Activated CD4-positive, alpha-beta memory T cell treated with anti-CD3 and anti-CD28 coated beads for 36 hours (primary cell): ENCODE measurements at places on chromosomes 3 and 15.
A peak's percentile ranks its signal among the peaks of the same experiment; 100 is the strongest.

DNA sequence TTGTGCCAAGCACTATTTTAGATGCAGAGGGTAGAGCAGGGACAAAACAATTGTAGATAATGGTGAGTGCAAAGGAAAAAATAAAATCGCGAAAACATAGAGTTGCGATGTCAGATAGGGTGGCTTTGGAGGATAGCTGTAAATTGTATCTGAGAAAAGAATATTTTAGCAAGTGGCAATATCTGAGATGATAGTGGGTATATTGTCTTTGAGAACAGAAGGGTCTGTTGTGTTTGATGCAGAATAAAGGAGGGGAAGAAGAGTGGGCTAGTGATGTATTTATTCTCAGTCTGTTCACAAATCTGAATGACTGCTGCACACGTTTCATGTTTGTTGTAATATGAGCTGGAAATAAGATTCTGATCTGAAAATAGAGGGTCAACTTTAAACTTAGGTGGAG is 396.8 kb downstream of the CADM2 start:
- no peaks in the 10 kb centered on the region for H3K27me3 ChIP-seq
- DNase-seq = no peak
- no peaks in the 10 kb centered on the region for H3K4me1 ChIP-seq
- no peak overlapping the region for H3K27ac ChIP-seq

GRCh38 chr3:154778057-154778456 is 302.1 kb upstream of the MME start:
- no peaks in the 10 kb centered on the region for H3K4me1 ChIP-seq
- no peak overlapping the region for H3K4me3 ChIP-seq
- DNase-seq = no peak
- no peaks in the 10 kb centered on the region for H3K27me3 ChIP-seq
- no peak overlapping the region for H3K27ac ChIP-seq

GRCh38 chr3:11637901-11638458 is 5.7 kb downstream of the VGLL4 start:
- H3K27me3 ChIP-seq = no peaks in the 10 kb centered on the region
- no peak overlapping the region for H3K27ac ChIP-seq
- peaks cover 61% of the 10 kb centered on the region for H3K4me1 ChIP-seq

GRCh38 chr3:39088889-39089288 is 18.5 kb downstream of the GORASP1 start:
- no peaks in the 10 kb centered on the region for H3K27me3 ChIP-seq
- H3K27ac ChIP-seq = no peak overlapping the region
- DNase-seq = no peak
- H3K4me3 ChIP-seq = no peak overlapping the region

- H3K27ac ChIP-seq = no peak overlapping the region
- no peak overlapping the region for H3K4me3 ChIP-seq
- DNase-seq = no peak
- H3K36me3 ChIP-seq = no peaks in the 10 kb centered on the region
- peaks cover 11% of the 10 kb centered on the region for H3K27me3 ChIP-seq
These were observed 382.5 kb upstream of the C2CD4B start for GRCh38 chr15:62547584-62547983.

DNA sequence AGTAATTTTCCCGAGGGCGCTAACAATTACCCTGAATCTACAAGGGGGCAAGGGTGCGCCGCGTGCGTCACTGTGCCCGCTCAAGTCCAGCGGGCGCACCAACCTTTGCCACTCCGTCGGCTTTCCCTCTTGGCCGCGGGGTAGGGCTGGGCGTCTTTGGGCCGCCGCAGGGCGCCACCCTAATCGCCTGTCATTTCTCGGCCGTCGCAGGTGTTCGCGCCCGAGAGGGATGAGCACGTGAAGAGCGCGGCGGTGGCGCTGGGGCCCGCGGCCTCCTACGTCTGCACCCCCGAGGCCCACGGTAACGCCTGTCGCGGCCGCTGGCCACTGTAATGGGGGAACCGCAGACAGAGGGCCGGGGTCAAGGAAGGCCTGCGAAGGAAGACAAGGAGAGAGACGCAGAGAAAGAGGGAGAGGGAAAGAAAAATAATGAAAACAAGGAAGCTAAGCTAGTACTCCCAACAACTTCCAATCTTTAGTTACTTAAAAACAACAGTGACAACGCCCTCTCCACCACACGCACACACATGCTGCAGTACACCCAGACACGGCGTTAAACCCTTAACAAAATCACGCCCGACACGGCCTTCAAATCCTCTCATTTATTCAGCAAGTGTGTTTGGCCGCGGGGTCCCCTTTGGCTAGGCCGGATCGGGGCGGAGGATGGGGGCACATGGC is 3.8 kb downstream of the SKOR1 start:
- H3K4me3 ChIP-seq = no peak overlapping the region
- H3K27ac ChIP-seq = no peak overlapping the region
- no peaks in the 10 kb centered on the region for H3K36me3 ChIP-seq
- H3K27me3 ChIP-seq = peaks cover 72% of the 10 kb centered on the region

GRCh38 chr3:70740872-70741271 is 428.4 kb upstream of the MDFIC2 start:
- DNase-seq = no peak
- H3K4me3 ChIP-seq = no peak overlapping the region
- no peaks in the 10 kb centered on the region for H3K4me1 ChIP-seq
- peaks cover 2% of the 10 kb centered on the region for H3K27me3 ChIP-seq
- no peak overlapping the region for H3K27ac ChIP-seq
- H3K36me3 ChIP-seq = no peaks in the 10 kb centered on the region

- H3K36me3 ChIP-seq = peaks cover 34% of the 10 kb centered on the region
- peak overlapping the region; percentile 91 for H3K27ac ChIP-seq
- H3K27me3 ChIP-seq = no peaks in the 10 kb centered on the region
- peak overlapping the region; percentile 93 for H3K4me3 ChIP-seq
- DNase-seq = no peak
These were observed 729 bp upstream of the ZBTB11 start for GRCh38 chr3:101677436-101678286.

GRCh38 chr15:50380089-50380488 is 25.1 kb upstream of the GABPB1 start:
- DNase-seq = no peak
- no peak overlapping the region for H3K4me3 ChIP-seq
- H3K4me1 ChIP-seq = peaks cover 17% of the 10 kb centered on the region
- H3K27ac ChIP-seq = no peak overlapping the region

DNA sequence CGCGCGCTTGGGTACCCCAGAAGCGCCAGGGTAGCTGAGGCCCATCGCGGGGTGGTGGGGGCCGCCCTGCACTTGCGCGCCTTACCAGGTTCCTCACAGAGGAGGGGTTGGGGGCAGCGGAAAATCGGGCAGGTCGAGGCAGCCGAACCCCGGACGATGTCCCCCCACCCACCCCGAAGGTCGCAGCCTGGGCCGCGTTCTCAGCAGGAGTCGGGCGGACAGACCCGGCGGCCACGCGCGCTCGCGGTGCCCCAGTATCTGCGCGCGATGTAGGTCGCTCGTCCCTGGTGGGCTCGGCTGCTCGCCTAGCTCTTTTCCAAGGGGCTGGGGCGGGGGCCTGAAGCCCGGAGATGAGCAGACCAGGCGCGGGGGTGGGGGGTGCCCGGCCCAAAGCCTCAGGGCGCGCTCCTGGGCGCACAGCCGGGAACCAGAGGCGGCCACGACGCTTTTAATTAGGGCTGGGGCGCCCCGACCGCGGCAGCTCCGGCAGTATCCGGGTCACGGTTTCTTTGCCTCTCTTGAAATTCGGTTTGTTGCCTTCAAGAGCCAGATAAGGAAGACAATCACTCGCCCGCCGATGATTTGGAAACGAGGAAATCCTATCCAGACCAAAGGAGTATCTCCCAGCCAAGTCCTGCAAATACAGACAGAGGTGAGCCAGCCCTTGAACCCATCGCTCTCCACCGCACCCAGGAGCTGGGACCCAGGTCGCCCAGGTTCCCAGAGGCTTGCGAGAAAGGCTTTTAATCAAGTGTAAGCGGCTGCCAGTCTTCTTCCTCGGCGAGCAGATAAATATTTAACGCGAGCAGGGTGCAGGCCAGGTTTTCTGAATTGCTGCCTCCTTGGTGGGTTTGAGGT is 4.6 kb downstream of the SKOR1 start:
- H3K36me3 ChIP-seq = no peaks in the 10 kb centered on the region
- H3K4me1 ChIP-seq = peaks cover 43% of the 10 kb centered on the region
- H3K27ac ChIP-seq = no peak overlapping the region
- DNase-seq = no peak
- peaks cover 72% of the 10 kb centered on the region for H3K27me3 ChIP-seq

DNA sequence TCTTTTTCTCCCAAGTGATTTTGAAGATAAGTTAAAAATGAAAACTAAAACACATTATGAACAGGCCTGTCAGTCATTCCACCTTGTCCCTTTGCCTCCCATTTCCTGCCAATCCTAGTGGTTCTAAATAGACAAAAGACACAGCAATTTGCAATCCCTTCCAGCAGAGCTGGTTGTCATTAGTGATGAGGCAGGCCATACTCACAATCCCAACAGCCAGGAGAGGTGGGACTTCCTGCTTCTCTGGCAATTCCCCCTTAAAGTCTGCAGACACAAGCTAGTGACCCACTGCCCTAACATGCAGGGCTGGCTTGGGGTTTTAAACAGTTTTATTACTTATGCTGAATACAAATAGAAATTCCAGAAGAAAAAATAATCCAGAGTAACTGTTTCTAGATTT is 38.4 kb upstream of the RBP1 start:
- no peaks in the 10 kb centered on the region for H3K4me1 ChIP-seq
- no peak for DNase-seq

GRCh38 chr3:171135549-171135948 is 109.0 kb upstream of the SLC2A2 start:
- DNase-seq = no peak
- no peaks in the 10 kb centered on the region for H3K27me3 ChIP-seq
- peaks cover 24% of the 10 kb centered on the region for H3K36me3 ChIP-seq
- H3K4me3 ChIP-seq = no peak overlapping the region
- no peak overlapping the region for H3K27ac ChIP-seq
- no peaks in the 10 kb centered on the region for H3K4me1 ChIP-seq

GRCh38 chr15:67944010-67944641 is 104.3 kb upstream of the RNU6-1 start:
- no peak overlapping the region for H3K27ac ChIP-seq
- H3K27me3 ChIP-seq = peaks cover 2% of the 10 kb centered on the region

DNA sequence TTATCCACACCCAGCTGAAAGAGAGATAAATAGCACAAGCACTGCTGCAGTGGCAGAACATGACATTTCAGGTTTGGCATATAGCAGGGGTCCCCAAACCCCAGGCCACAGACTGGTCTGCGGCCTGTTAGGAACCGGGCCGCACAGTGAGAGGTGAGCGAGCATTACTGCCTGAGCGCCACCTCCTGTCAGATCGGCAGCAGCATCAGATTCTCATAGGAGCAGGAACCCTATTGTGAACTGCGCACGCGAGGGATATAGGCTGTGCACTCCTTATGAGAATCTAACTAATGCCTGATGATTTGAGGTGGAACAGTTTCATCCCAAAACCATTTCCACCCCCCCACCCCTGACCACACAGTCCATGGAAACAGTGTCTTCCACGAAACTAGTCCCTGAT is 54.6 kb downstream of the CCR4 start:
- H3K4me3 ChIP-seq = no peak overlapping the region
- peak overlapping the region; percentile 86 for H3K27ac ChIP-seq
- H3K27me3 ChIP-seq = no peaks in the 10 kb centered on the region
- H3K36me3 ChIP-seq = peaks cover 42% of the 10 kb centered on the region

DNA sequence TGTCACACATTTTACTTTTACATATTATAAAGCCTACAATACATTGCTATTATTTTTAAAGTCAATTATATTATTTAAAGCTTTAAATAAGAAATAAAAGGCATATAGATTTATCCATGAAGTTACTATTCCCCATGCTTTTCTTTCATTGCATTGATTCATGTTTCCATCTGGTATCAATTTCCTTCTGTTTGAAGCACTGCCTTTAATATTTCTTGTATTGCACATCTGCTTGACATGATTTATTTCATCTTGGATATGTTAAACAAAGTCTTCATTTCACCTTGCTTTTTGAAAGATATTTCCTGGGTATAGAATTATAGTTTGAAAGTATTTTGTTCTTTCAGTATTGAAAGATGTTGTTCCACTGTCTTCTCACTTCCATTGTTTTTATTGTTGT is 174.3 kb upstream of the MBNL1 start:
- H3K4me3 ChIP-seq = no peak overlapping the region
- H3K36me3 ChIP-seq = no peaks in the 10 kb centered on the region
- DNase-seq = no peak
- no peaks in the 10 kb centered on the region for H3K27me3 ChIP-seq
- H3K4me1 ChIP-seq = no peaks in the 10 kb centered on the region

GRCh38 chr3:23637339-23637738 is 168.4 kb upstream of the UBE2E1 start:
- no peaks in the 10 kb centered on the region for H3K27me3 ChIP-seq
- H3K4me3 ChIP-seq = no peak overlapping the region
- H3K36me3 ChIP-seq = no peaks in the 10 kb centered on the region
- H3K27ac ChIP-seq = no peak overlapping the region

- peaks cover 46% of the 10 kb centered on the region for H3K36me3 ChIP-seq
- no peaks in the 10 kb centered on the region for H3K27me3 ChIP-seq
- no peak overlapping the region for H3K4me3 ChIP-seq
- DNase-seq = no peak
These were observed 14.4 kb upstream of the SLC22A13 start for GRCh38 chr3:38251197-38251596.

DNA sequence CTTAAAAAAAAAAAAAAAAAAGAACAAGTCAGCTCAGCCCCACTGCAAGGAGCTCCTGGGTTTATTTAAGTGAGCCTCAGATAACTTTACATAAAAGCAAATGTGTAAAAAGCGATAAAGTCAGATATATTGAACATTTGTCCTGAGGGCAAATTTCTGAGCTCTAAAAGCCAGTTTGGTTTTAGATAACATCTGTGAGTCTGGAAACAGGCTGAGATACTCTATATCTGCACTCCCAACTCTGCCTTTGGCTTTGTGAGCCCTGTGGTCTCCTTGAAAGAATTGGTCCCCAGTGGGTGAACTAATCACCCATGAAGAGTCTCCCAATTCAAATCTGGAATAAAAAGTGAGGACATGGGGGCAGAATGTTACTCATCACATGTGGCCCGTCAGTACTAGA is 104.6 kb downstream of the APBA2 start:
- peaks cover 12% of the 10 kb centered on the region for H3K4me1 ChIP-seq
- H3K36me3 ChIP-seq = no peaks in the 10 kb centered on the region
- H3K27me3 ChIP-seq = no peaks in the 10 kb centered on the region
- DNase-seq = no peak
- H3K27ac ChIP-seq = no peak overlapping the region

- peaks cover 5% of the 10 kb centered on the region for H3K4me1 ChIP-seq
- DNase-seq = no peak
- no peaks in the 10 kb centered on the region for H3K27me3 ChIP-seq
- no peak overlapping the region for H3K4me3 ChIP-seq
- peaks cover 35% of the 10 kb centered on the region for H3K36me3 ChIP-seq
These were observed 113.5 kb downstream of the VPS13C start for GRCh38 chr15:61946778-61947177.

- DNase-seq = no peak
- H3K4me1 ChIP-seq = peaks cover 6% of the 10 kb centered on the region
- no peaks in the 10 kb centered on the region for H3K27me3 ChIP-seq
- H3K36me3 ChIP-seq = peaks cover 12% of the 10 kb centered on the region
- no peak overlapping the region for H3K27ac ChIP-seq
These were observed 6.4 kb upstream of the NFKBIZ start for GRCh38 chr3:101842935-101843330.

GRCh38 chr3:171328419-171329082 is 131.7 kb downstream of the TNIK start:
- H3K27ac ChIP-seq = no peak overlapping the region
- no peak overlapping the region for H3K4me3 ChIP-seq
- no peaks in the 10 kb centered on the region for H3K27me3 ChIP-seq
- H3K4me1 ChIP-seq = peaks cover 46% of the 10 kb centered on the region

GRCh38 chr3:25259871-25260270 is 168.2 kb upstream of the RARB start:
- no peaks in the 10 kb centered on the region for H3K4me1 ChIP-seq
- H3K27ac ChIP-seq = no peak overlapping the region
- H3K4me3 ChIP-seq = no peak overlapping the region
- no peaks in the 10 kb centered on the region for H3K36me3 ChIP-seq
- no peak for DNase-seq
- no peaks in the 10 kb centered on the region for H3K27me3 ChIP-seq
